ENCODE measurements at places on chromosomes 2 and 18.

GRCh38 chr2:169683054-169683424 is 11.2 kb downstream of the CFAP210 start:
- no peak for DNase-seq

- peak; percentile 84 for DNase-seq
Observed at GRCh38 chr18:23228102-23229061, 93.1 kb downstream of the CABLES1 start.

- no peak for DNase-seq
Observed at GRCh38 chr2:187547353-187547979, 6.8 kb downstream of the TFPI start.

DNA sequence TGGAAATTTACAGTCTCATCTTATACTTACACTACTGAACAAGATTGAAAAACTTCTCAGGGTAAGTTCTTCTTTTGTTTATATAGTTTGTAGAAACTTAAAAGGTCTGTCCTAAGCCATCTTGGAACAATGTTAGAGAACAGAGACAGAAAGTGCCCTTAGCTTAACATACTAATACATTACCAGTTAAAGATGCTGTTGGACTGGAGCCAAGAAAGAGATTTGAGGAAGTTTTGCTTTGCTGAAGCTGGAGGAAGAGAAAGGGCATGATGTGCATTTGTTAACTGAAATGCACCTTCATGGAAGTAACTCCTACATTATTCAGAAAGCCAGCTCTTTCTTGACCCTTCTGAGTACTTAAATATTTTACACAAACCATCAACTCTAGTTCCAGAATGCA is 66.5 kb upstream of the TNFRSF11A start:
- no peak for DNase-seq

DNA sequence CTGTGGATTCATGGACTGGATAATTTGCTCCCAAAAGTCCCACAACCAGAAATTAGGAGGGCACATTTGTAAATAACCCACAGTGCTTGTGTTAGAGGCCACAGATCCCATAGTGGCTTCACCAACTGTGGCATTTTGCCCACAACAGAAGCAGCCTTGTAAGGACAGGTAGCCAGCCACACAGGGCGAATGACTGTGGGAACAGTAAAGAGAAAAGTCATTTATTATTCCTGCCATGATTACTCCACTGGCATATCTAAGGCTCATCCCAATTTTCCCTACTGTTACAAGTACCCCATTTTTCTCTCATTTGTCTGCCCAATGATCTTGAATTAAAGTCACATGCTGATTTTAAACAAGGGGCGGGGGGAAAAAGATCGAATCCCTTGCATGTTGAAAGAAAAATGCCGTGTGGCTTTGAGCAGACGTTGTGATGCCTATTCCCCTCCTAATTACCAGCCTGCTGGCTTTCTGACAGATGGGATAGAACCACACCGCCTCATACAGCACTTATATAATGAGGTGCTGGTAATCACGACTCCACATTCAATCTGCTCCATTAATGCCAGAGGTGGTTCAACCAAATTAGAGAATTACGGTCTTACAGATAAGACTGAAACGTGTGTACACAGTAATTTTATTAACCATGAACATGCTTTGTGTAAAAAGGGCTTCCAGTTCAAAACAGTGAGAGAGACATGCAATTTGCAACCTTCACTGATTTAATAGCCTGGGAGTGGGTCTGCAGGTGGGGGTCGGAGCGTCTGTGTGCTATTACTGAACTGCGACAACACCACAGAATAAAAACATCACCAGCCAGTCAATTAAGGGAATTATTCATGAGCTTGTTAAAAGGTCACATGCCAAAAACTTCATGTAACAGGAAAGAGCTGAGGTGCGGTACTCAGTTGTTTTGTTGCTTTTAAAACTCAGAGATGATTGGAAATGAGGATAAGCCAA is 196.0 kb downstream of the TMEM163 start:
- DNase-seq, result peak; percentile 40

DNA sequence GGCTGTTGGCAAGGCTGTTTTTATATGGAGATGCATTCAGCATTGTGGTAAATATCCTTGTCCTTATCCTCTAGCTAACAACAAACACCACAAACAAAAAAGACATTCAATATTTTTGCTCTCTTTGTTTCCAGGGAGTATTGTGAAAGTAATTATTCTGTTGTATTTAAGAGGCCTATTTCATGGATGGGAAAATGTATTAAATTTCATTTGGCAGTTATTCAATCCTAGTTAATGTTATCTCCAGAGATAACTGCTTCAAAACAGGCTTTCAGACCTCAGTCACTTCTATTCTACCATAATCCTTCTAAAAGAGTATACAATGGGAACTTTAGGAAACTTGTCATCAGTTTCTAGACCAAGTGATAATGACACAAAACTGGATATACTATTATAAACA is 280.5 kb upstream of the CCDC68 start:
- peak; percentile 43 for DNase-seq

- DNase-seq, result no peak
Observed at GRCh38 chr2:188456114-188456909, 164.6 kb downstream of the GULP1 start.

DNA sequence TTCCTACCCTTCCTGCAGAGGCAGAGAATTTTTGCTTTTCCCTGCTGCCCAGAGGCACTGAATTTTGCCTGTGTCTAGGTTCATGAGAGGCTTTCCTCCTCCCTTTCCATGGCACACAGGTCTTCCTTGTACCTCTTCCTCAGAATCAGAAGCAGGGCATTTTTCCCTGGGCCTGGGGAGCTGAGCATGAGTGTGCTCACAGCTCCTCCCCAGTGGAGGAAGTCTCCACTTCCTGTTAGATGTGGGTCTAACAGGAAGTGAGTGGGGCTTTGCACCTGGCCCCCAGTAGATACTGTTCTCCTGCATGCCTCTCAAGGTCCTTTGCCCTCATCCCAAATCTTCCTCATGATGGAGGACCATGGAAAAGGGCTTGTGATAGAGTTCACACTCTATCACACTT is 297.2 kb upstream of the FIGN start:
- DNase-seq, result no peak

Data from DMS79 treated with DMSO at 0.1 percent for 48 hours (cell line).